Stomach (tissue), 19 donors: ENCODE measurements at places on chromosomes 2 and 18. TPM values are rescaled to one million over a fixed set of nuclear protein-coding genes. Genes with fewer than 3 reads are reported as not detected.

Gene RAD51AP2
- not detected for total RNA-seq

Gene NEUROD1
- 1.2 TPM for total RNA-seq

Gene HJURP
- 7.6 TPM for total RNA-seq

Gene MAPRE3
- total RNA-seq, result 9.0 TPM

Gene DBI
- total RNA-seq, result 46.4 TPM
